ENCODE measurements at places on chromosomes 16 and 17. TPM values are rescaled to one million over a fixed set of nuclear protein-coding genes. Genes with fewer than 3 reads are reported as not detected.
A peak's percentile ranks its signal among the peaks of the same experiment; 100 is the strongest.

Gene HOXB9
- total RNA-seq = 0.70 TPM

Gene TEDC2
- 26.3 TPM for total RNA-seq

Gene TMEM220
- total RNA-seq = not detected

Gene PHF23
- 65.8 TPM for total RNA-seq

Gene UMOD
- not detected for total RNA-seq

Gene CNP
- total RNA-seq = 60.6 TPM

- no peak for DNase-seq
Observed at GRCh38 chr16:22681554-22682291, 132.2 kb upstream of the HS3ST2 start.

GRCh38 chr16:80997139-80997798 lies 9.4 kb downstream of the CMC2 start:
- no peak for DNase-seq

- no peak for DNase-seq
Observed at GRCh38 chr16:75288181-75288580, 36.8 kb upstream of the BCAR1 start.

DNA sequence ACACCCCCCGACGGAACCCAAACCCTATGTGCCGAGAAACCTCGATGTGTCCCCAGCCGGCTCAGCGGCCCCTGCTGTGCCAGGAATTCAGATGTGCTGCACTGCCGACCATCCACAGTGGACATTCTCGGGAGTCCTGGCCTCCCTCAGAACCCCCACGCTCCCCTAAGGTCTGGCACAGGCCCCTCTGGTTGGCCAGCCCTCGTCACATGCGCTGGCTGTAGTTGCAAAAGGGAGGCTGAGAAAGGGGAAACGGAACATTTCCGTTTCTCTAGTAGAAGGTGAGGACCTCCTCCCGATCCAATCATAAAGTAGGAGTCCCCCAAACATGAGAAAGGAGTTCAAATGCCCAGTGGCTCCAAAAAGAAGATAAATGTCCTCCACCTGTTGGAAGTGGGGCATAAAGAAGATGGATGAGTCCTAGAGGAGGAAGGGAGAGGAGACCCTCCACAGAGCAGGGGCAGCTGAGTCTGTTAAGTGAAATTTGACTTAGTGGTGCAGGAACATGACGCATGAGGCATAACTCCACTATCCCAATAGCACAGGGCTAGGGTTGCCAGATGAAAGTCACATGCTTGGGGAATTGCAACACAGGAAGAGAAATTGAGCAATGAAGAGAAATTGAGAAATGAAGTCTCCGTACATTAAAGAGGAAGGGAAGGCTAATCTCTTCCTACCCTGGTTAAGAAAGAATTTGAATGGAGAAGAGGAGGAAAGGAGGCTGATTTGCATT lies 49.3 kb upstream of the WSB1 start:
- DNase-seq = no peak

- DNase-seq = peak; percentile 40
Observed at GRCh38 chr17:19332371-19333131, 30.0 kb downstream of the B9D1 start.

Data from PC-9 (cell line).